ENCODE measurements at places on chromosomes 12 and 14.
A peak's percentile ranks its signal among the peaks of the same experiment; 100 is the strongest.

DNA sequence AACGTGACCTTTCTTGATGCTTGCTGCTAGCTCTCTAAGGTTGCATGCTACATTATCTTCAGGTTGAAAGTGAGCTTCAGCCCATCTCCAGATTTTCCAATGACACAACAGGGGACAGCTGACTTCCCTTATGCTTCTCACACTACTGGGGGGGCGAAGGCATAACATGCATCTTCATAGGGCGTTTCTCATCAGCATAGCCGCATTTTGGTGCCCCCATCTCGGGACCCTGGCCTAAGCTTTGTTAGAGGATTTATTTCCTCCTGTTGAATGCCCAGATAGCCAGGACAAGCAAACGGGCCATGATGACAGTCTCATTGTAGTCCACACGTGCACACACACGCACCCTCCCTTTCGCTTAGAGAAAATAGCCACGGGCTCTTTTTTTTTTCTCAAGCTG lies 30.7 kb downstream of the SSPN start:
- DNase-seq: no peak

DNA sequence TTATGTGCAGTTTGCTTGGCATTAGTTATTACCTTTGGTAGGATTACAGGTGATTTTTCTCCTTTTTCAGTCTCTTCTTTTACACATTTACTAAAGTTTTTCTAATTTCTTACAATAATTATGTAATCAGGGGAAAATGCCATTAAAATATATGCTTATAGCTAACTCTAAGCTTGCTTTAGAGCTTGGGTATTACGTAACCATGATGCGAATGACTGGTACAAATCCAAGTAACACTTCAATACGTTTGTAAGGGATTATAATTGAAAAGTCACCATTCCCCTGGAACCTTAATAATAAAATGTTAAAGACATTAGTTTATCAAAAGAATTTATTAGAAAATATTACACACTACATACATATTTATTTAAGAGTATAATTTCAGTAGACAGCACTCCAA lies 71.6 kb downstream of the SCAF11 start:
- no peak for DNase-seq

DNA sequence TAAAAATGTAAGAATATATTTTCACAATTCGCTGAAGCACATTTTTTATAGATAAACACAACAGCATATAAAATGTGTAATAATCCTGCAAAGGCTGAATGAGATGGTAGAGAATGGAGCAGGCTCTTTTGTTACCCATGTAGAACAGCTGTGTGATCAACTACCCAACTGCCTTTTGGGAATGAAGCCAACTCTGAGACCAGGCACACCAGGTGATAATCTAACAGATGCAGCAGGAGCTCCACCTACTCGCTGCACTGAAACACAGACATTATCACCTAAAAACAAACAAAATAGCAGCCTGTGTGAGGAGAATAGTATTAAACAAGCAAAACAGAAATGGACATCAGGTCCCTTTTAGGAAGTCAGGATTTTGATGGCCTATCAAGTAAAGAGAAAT lies 183.3 kb downstream of the CCDC59 start:
- DNase-seq: no peak

- DNase-seq: no peak
Measured at GRCh38 chr12:88932457-88932856, 352.2 kb upstream of the KITLG start.

GRCh38 chr14:69137416-69137815 lies 15.5 kb downstream of the DCAF5 start:
- DNase-seq: no peak

DNA sequence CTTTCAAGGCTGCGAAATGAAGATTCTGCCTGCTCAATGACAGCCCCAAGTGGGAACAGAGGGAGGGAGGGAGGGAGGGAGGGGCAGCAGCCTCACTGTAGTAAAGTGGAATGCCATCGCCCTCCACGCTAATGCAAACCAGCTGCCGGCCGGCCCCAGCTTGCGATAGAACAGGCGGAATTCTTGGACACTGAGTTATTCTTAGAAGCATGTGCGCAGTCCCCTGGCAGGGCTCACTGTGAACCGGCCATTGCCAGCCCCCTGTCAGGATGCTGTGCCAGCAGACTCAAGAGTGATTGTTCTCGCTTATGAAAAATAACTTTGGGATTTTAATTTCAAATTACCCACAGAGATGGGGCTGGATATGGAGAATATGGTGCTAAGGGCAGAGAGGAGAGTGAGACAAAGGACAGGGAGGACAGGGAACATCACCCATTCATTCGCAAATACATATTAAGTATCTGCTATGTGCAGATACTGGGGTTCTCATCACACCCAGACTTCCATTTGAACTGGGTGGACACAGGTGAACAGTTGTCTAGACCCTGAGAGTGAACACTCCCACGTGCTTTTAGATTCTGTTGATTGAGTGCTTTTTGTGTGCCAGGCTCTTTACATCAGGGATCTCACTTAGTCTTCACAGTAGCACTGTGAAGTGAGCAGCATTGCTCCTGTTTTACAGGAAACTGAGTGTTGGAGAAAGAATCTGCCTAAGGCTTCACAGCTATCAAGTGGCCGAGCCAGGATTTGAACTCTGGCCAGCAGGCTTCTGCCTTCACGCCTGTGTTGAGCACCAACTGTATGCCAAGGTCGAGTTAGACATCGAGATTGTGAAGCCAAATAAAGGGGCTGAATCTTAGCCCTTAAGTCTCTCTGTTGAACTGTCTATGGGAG lies 192.9 kb downstream of the C12orf75 start:
- no peak for DNase-seq

- DNase-seq: peak; percentile 76
Measured at GRCh38 chr12:48795550-48796455, 6.9 kb upstream of the ADCY6 start.

GRCh38 chr12:6934110-6934509 lies 6.4 kb downstream of the ATN1 start:
- no peak for DNase-seq

- DNase-seq: no peak
Measured at GRCh38 chr12:71010143-71010479, 89.6 kb upstream of the PTPRR start.

Data from GM19239 (cell line).